HFF-Myc (cell line): ENCODE measurements at places on chromosomes 1 and 21.
A peak's percentile ranks its signal among the peaks of the same experiment; 100 is the strongest.

DNA sequence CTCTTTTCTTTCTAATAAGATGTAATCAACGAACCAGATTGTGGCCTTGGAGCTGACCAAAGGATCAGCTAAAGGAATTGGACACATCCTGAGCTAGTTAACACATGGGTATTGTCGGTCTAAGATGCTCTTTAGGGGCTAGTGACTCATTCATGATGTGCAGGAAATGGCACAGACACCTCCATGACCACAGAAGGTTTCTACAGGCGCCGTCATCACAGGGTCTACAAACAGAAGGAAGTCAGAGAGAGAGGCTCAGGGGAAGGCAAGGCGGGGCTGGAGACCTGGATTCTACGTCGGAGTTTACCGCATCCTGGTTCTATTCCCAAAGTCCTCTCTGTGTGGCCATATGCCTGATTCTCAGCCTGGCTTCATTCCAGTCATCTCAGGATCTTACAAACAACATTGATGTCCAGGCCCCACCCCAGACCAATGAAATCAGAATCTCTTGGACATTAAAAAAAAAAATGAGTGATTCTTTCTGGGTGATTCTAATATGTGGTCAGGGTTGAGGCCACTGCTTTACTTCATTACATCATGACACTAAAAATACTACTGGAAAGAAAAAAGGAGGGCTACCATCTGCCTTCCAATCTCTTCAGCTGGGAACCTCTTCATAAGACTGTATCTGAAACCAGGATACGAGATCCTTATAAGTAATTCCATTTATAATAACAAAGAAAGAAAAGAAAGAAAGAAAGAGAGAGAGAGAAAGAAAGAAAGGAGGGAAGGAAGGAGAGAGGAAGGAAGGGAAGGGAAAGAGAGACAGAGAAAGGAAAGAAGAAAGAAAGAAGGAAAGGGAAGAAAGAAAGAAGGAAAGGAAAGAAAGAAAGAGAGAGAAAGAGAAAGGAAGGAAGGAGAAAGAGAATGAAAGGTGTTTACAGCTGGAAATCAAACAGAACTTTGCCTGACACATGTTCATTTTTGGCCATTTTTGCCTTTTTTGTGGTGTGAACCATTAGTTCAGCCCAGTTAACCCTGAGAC is 11.6 kb upstream of the KCNJ15 start:
- DNase-seq = peak; percentile 98

DNA sequence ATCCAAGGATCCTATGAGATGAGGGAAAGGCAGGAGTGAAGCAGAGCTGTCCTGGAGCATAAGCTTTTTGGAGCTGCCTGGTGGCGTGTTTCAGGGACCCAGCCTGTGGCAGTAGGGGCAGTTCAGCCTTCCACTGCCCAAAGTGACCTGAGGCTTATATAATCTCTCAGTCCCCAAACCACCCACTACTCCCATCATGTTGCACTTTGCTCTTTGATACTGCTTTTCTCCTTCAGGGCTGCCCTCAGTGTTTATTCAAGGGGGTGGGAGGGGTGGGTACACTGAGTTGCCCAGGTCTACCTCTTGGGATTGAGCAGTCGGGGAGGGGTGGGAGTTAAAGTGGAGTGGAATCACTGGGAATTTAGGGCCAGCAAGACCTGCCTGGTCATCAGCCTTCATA is 9.3 kb downstream of the HCN3 start:
- no peak for DNase-seq

DNA sequence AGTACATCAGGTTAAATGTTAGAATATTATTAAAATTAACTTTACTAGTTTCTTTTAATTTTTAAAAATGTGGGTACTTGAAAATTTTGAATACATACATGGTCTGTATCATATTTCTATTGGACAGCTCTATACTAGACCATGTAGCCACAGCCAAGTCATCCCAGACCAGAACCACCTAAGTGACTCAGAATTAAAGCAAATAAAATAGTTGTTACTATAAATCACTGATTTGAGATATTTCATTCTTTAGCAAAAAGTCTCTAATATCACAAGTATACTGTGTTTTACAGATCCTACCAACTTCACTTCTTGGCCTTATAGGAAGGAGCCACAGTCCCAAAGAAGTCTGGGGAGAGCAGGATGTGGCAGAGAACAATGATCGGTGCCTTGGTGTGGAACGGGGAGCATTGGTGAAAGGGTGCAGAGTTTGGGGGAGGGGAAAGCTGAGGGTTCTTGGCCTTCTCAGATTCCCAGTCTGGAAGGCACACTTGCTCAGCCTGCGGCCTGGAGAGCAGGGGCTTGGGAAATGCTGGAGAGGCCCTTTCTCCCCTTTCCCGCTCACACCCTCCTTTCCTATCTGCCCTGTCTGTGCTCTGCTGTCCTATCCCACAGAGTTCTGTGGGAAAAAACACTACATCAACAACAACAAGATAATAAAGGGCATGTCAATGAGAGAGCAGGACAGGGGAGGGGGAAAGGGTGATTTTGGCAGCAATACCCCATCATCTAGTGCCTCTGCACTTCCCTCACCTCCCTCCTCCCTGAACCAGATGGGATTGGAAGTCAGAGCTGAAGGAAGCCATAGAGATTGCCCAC is 122.1 kb downstream of the NGF start:
- DNase-seq = no peak

- no peak for DNase-seq
These were observed 862.8 kb downstream of the KCNT2 start for GRCh38 chr1:195745189-195746010.

DNA sequence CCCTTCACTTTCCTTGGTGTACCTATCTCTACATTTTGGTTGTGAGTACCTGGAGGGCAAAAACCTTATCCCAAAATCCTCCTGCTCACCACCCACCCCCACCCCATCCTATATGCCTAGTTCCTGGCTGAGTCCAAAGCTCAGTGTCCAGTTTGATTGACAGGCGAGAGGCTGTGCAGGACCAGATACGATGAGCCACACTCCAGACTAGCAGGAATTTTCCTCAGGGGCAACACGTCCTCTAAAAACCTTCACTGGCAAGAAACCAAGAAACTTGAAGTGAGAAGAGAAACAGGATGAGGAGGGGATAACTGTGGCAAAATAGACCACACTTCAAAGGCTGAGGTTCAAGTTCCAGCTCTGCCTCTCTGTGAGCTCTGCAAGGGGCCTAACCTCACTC is 1.1 kb upstream of the SLAMF8 start:
- no peak for DNase-seq

- no peak for DNase-seq
These were observed 5.9 kb downstream of the LRRC8B start for GRCh38 chr1:89530444-89531089.

DNA sequence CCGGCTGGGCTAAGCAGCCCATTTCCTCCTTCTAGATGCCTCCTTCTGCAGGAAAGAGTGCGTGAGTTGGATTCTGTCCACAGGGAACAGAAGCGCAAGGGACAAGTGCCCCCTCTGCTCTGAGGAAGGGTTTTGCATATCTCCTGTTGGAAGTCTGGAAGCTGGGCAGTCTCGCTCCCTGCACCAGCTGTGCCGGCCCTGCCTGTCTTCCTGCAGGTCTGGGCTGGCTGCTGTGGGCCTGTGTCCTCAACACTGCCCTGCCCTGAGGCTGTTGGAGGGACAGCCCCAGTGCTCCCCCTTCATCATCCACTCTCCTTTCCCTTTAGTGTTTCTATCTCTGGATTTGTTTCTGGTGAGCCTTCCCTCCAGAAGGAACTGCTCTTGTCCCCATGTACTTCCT is 21.8 kb downstream of the ADARB1 start:
- DNase-seq = no peak

- DNase-seq = no peak
These were observed 114.9 kb downstream of the SIK1 start for GRCh38 chr21:43312011-43312410.

- peak; percentile 27 for DNase-seq
These were observed 148.4 kb downstream of the TLR5 start for GRCh38 chr1:222994511-222995235.

GRCh38 chr1:222165629-222166028 is 382.3 kb downstream of the HHIPL2 start:
- no peak for DNase-seq

DNA sequence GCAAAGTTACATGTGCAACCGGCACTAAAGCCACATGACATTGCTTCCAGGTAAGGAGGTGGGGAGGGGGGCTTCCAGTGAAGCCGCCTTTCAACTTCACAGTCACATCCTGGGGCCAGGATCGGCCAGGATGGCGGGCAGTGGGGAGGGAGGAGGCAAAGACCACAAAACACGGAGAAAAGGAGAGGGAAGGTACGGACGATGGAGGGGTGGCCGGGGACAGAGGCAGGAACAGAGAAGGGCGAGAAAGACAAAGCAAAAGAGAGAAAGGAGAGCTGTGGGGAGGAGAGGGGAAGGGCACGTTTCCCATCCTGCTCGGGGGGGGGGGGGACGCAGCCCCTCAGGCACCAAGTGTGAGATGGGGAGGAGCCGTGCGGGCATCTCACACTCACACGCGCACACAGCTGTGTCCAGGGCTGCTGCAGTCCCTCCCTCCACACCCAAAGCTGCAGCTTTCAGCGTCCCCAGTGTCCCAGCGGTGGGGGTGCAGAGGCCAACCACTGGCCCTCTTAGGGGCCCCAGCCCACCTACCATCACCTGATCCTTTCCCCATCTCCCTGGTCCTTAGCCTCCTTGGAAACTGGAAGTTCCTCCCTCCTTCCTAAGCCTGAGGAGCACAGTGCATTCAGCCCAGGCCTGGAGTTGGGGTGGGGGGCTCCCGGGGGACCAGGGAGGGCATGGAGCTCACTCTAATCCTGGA is 2.4 kb downstream of the SH2D5 start:
- DNase-seq = no peak

DNA sequence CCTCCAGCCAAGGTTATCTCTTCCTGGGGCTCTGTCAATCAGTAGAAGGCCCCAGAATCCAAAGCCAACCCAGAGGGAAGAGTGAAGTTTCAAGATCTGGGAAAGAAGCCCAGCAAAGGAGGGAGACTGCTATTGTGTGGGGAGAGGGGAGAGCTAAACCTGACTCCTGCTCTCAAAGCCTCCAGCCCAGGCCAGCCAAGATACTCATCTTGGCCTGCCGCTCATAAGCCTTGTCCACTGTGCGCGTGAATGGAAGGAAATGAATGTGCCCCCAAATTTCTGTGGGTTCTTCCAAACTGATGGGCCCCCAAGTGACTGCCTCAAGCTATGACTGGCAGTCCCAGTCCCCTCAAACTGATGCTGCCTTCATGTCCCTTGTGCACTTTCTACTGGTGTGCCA is 2.0 kb downstream of the PLXNA2 start:
- no peak for DNase-seq

- no peak for DNase-seq
These were observed 535 bp downstream of the SETD4 start for GRCh38 chr21:36059823-36060158.

DNA sequence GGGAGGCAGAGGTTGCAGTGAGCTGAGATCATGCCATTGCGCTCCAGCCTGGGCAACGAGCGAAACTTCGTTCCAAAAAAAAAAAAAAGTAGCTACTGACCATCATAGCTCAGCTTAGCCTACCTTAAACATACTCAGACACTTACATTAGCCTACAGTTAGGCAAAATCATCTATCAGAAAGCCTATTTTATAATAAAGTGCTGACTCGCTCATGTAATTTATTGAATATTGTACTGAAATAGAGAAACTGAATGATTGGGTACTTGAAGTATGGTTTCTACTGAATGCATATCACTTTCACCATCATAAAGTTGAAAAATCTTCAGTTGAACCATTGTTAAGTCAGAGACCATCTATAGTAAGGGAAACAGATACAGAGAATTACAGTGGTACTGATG is 93.9 kb upstream of the BMP8A start:
- no peak for DNase-seq

GRCh38 chr21:33939226-33939625 is 23.6 kb upstream of the ATP5PO start:
- no peak for DNase-seq

DNA sequence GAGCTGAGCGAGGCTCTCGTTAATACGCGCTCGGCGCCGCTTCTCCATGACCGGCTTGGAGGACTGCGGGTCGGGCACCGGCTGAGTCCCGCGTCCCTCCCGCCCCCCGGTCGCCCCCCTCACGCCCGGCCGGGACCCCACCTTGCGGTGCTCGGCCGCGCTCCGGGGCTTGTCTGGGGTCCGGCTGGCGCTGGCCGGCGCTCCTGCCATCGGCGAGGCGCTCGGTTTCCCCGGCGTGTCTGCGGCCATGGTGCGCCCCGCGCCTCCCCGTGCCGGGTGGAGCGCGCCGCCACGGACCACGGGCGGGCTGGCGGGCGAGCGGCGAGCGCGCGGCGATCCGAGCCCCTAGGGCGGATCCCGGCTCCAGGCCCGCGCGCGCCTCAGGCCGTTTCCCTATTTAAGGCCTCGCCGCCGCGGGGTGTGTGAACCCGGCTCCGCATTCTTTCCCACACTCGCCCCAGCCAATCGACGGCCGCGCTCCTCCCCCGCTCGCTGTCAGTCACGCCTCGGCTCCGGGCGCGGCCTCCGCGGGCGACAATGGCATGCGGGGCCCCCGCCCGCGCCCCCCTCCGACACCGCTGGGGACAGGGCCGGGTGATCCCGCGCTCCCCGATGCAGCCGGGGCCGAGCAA is at the start of gene HES4:
HES4 (minus strand) TSS at position 373 of the 632 bp plus-strand sequence; CDS start at position 249, 124 bp downstream.
- no peak for DNase-seq
